ENCODE measurements at places on chromosomes 2 and 18.

- no peak for DNase-seq
Observed at GRCh38 chr2:223884399-223884798, 47.0 kb upstream of the AP1S3 start.

DNA sequence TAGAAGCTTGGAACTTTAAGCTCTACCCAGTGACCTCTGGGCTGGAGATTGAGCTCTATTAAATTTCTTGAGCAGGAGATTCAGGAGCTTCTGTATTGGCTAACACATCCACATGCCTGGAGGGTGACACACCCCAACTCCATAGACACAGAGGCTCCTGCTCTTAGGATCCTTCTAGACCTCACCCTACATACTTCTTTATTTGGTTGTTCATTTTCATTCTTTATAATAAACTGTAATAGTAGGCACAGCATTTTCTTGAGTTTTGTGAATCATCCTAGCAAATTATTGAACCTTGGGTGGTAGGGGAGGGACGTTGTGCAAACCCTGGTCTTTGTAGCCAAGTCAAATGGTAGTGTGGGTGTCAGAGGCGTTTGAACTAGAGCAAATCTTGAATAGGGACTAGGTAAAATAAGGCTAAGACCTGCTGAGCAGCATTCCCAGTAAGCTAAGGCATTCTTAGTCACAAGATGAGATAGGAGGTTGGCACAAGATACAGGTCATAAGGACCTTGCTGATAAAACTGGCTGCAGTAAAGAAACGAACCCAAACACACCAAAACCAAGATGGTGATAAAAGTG, 323.8 kb upstream of the GALNT5 start:
- DNase-seq = no peak

DNA sequence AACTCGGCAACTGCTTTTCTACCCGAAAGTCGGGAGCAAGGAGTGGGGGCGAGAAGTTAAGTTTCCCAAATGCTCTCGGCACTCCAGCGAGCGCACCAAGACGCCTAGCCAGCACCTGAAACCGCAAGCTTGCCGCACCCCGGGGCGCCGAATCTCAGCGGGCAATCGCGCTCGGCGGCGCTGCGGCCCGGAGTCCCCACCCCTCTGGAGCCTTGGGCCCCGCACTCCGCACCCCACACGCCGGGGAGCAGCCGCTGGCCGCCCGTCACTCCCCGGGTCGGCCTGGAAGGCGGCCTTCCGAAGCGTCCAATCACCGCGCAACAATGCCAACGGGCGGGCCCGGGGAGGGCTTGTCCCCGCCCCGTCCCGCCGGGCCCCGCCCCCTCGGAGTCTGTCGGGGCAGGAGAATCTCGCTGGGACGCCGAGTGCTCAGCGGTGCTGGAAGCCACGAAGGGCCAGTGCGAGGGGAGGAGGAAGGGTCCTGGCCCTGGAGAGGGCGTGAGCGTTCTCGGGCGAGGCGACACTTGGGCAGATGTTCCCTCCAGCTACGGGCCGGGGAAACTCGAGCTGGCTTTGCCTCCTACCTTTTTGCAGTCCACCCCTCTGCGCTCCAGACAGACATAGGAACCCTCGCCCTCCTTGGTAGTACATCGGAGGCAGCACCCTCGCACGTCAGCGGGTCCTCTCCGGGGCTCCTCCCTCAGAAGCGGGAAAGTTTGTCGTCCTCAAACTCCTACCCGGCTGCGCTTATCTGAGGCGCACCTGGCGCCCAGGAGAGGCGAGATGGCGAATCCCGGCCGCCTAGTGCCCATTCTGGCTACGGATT, 1.1 kb upstream of the ZBTB7C start:
- DNase-seq = peak; percentile 94

DNA sequence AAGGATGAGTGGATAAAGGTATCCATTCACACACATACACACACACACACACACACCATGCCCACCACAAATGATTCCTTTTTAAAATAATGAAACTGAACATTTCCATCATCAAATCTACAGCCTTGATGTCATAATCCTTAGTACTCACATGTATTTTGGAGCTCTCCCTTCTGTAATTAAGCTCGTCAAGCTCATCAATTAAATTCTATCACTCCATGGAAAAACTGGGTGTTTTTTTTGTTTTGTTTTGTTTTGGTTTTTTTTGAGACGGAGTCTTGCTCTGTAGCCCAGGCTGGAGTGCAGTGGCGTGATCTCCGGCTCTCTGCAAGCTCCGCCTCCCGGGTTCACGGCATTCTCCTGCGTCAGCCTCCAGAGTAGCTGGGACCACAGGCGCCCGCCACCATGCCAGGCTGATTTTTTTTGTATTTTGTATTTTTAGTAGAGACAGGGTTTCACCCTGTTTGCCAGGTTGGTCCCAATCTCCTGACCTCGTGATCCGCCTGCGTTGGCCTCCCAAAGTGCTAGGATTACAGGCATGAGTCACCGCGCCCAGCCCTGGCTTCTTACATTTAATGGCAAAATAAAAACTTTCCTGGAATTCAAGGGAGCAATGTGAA, 78.6 kb upstream of the RGPD4 start:
- no peak for DNase-seq

GRCh38 chr2:200300065-200300464, 6.4 kb upstream of the SPATS2L start:
- DNase-seq = no peak

GRCh38 chr2:18133310-18133709, 254.8 kb downstream of the KCNS3 start:
- DNase-seq = no peak

DNA sequence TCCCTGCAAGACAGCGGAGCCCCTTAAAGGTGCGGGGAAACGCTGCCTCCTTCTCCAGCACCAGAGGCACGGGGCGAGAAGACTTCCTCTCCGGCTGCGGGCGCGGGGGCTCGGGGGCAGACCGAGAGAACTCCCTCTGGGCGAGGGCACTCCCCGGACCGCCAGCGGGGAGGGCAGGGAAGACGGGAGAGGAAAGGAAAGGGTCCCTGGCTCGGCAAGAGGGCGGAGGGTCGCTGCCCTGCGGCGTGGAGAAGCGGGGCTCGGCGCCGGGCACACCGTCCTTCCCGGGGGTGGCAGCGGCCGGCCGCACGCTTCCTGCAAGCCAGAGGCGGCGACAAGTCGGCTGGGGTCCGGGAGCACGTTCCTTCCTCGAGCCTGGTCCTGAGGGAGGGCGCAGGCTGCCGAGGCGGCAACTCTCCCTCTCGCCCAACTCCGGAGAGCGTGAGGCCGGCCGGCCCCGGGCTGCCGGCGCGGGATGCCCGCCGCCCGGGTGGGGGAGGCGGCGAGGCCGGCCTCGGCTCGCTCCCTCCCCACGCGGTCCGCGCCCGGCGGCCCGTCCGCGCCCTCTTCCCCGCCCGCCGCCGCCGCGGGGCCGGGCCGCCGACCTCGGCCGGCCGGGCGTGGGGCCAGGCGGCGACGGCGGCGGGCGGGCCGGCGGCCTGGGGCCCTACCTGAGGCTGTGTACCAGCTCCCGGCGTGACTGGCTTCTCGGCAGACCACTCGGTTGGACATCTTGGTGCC, 1.1 kb downstream of the MEMO1 start:
- DNase-seq = peak; percentile 50

DNA sequence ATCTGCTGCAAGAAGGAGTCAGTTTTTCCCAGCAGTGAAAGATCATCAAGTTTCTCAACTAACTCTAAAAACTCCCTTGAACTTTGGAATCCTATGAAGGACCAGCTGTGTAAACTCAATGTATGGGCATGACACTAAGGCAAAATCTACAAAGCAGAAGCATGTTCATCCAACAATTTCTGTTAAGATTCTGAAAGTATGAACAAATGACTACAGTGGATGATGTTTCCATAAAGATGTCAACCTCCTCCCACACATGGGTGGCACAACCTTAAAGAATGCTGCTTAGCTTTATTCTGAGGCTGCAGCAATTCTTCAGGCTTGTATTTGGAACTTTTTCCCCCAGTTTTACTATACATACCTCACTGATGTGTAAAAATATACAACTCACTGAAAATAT, 47.2 kb downstream of the WDR33 start:
- no peak for DNase-seq

DNA sequence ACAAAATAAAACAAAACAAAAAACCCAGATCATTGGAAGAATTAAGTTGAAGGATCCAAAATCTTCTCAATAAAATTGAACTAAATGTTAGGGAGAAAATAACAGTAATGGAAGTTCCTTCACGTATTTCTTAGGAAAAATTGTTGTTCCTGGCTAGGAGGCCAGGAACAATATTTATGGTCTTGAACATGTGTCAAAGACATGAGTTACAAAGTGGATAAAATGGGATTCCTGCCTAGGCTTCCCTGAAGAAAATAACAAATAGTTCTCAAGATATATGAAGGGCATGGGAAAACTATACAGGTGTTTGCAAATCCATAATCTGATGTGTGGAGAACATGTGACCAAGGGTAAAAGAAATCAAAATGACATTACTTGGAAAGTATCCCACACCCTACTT, 67.6 kb upstream of the ITGB6 start:
- no peak for DNase-seq

DNA sequence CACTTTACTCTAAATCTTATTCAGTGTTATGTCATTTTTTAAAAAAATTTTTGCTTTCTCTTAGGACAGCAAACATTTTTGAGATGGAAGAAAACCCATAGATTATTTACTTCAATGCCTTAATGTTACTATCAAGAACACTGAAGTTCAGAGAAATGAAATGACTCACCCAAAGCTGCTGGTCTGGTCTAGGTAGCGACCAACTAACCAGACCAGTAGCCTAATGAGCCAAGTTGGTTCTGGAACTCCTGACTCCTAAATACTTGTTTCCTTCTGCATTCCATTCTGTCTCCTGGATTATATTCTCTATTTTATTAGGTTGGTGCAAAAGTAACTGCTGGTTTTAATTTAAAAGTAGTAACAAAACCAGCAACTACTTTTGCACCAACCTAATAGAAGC, 35.4 kb downstream of the SLC8A1 start:
- DNase-seq = no peak

GRCh38 chr2:120472891-120473309, 127.0 kb downstream of the INHBB start:
- DNase-seq = no peak

- peak; percentile 39 for DNase-seq
Observed at GRCh38 chr2:180944372-180944771, 36.0 kb upstream of the UBE2E3 start.

DNA sequence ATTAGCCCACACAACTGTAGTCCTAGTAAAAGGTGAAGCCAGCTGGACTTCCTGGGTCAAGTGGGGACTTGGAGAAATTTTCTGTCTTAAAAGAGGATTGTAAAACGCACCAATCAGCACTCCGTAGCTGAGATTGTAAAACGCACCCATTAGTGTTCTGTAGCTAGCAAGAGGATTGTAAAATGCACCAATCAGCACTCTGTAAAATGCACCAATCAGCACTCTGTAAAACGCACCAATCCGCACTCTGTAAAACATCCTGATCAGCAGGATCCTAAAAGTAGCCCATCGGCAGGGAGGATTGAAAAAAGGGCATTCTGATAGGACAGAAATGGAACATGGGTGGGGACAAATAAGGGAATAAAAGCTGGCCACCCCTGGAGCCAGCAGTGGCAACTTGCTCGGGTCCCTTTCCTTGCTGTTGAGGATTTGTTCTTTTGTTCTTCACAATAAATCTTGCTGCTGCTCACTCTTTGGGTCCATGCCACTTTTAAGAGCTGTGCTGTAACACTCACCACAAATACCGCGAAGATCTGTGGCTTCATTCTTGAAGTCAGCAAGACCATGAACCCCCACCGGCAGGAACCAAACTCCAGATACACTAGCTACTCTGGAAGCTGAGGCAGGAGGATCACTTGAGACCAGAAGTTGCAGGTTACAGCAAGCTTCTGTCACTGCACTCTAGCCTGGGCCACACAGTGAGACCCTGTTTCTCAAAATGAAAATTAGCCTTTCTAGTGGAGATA, 102.6 kb downstream of the HS6ST1 start:
- no peak for DNase-seq

GRCh38 chr18:41767960-41768359, 187.1 kb upstream of the PIK3C3 start:
- peak; percentile 29 for DNase-seq

DNA sequence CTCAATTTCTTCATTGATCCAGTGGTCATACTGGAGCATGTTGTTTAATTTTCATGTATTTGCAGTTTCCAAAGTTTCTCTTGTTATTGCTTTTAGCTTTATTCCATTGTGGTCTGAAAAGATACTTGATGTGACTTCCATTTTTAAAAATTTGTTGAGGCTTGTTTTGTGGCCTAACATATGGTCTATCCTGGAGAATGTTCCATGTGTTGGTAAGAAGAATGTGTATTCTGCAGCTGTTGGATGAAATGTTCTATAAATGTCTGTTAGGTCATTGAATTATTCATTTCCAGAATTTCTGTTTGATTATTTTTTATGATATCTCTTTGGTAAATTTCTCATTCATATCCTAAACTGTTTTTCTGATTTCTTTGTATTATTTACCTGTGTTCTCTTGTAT, 139.8 kb upstream of the THUMPD2 start:
- no peak for DNase-seq

DNA sequence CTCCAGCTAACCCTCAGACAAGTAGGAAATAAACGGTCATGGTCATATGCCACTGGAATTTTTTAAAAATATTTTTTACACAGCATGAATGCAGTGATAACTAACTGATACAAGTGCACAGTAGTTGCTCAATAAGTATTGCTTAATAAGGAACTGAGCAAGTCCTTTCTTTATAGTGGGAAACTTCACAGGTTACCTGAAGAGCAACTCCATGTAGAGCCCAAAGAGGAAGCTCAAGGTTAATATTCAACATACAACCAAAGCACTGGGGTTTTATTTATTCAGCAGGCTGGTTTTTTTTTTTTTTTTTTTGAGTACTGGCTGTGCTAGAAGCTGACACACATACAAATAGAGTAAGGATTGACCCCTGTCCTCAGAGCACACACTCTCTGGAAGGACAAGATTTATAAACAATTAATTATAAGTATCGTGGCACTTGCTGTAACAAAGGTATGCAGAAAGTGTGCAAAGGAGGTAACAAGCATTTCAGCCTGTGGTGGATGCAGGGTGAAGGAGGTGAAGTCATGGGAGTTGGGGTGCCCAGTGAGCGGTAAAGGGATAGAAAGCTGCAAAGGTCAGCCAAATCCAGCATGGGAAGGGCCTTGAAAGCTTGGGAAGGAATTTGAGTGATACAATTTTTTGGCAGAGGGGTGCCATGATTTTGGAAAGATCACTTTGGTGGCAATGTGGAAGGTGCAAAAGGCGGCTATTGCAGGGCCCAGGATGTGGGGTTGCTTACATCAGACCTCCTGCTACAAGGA, 52.7 kb downstream of the ATOH8 start:
- DNase-seq = no peak

- peak; percentile 20 for DNase-seq
Observed at GRCh38 chr2:76478266-76479035, 767.7 kb upstream of the GCFC2 start.

DNA sequence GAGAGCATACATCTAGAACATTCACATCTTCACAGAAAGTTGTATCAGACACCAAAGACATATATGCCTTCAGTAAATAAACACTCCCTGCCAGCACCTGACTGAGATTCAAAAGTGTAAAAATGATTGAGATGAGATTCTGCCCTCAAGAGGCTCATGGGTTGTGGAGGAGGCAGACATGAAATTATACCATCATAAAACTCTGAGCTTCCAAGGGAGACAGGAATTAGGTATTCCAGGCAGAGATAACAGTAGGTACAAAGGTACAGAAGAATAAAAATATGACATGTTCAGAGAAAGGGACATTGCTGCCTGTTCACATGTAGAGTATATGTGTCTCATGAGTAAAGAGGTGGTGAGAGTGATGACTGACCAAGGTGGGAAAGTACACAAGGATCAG, 322.3 kb downstream of the OSR1 start:
- no peak for DNase-seq

- no peak for DNase-seq
Observed at GRCh38 chr2:223027442-223027841, 24.5 kb upstream of the KCNE4 start.
